ENCODE measurements at places on chromosomes 11 and 22.
A peak's percentile ranks its signal among the peaks of the same experiment; 100 is the strongest.

DNA sequence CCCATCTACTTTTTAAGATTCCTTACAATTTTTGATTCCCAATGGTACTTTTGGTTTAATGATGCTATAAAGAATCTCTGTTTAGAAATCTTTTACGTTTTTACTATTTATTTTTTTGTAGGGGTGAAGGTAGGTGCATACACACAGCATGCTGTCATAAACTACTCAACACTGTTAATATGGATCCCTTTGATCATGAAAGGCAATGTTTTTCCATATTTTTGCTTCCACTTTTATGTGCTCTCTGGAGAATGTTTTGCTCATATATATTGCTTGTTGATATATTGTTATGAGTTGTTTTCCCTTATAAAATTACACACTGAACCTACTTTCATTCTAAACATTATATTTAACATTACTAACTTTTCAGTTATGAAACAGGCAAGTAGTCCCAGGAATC lies 123.6 kb upstream of the TP53AIP1 start:
- no peak for DNase-seq

DNA sequence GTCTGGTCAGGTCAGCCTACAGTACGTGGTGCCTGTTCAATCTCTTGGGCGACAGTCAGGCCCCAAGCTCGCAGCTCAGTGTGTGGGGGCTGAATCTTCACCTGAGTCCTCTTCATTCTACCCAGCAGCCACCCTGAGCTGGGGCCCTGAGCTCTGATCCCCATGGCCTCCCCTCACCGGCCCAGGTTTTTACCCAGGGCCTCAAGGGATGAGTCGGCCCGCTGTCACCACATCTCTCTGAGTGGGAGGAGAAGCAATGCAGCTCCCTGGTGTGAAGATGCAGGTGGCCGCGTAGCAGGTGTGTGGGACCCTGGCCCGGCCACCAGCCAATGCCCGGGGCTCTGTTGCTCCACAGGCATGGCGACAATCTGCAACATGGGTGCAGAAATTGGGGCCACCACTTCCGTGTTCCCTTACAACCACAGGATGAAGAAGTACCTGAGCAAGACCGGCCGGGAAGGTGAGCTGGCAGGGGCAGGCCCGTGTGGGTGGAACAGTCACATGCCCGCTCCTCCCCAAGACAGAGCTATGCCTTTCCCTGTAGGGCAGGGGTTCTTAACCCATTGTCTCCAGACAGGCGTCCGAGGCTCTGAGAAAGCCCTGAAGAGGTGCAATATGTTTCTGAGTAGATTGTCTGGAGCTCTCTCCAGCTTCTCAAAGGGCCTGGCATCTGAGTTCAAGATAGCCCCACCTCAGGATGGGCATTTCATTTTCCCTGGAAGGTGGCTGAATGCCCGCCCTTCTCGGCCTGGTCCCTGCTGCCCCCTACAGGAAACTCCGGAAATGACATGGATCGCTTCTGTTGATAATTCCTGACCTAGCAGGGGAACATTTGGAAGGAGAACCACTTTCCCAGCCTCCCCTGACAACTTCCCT lies 26.9 kb downstream of the POLR3H start:
- peak; percentile 79 for DNase-seq

- DNase-seq: no peak
These were observed 14.4 kb downstream of the PRSS23 start for GRCh38 chr11:86814775-86815174.

DNA sequence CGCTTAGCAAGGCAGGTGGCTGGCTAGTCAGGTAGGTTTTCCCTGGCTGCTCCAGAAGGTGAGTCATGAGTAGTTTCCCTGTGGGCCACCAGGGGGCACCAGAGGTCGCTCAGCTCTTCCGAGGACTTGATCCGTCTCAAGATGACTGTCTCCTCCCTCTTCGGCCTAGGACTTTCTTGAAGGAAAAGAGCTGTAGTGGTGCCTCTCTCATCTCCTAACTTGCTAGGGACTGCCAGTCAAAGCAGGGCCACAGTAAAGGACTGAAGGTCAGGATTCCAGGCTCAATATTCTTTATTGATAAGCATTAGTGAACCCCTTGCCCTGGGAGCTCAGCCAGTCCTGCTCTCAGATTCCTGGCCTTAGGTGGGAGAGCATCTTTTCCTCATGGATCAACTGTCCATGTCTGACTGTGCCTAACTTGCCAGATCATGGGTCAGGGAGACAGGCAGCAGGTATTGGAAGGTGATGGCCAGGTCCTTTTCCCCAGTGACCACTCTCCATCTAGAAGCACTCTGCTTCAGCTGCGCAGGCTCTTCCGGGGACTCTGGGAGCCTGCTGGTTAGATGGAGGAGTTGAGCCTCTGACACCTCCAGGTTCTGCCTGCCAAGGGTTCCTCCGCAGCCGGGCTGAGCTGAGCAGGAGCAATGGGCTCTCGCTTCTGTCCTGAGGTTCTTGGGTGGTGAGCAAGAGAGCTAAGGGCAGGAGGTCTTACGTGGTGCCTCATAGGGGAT lies 1.9 kb downstream of the POLD4 start:
- peak; percentile 90 for DNase-seq

GRCh38 chr11:43930868-43931716 lies 11.3 kb upstream of the C11orf96 start:
- DNase-seq: no peak

GRCh38 chr11:119567688-119568582 lies 145.0 kb upstream of the THY1 start:
- no peak for DNase-seq

DNA sequence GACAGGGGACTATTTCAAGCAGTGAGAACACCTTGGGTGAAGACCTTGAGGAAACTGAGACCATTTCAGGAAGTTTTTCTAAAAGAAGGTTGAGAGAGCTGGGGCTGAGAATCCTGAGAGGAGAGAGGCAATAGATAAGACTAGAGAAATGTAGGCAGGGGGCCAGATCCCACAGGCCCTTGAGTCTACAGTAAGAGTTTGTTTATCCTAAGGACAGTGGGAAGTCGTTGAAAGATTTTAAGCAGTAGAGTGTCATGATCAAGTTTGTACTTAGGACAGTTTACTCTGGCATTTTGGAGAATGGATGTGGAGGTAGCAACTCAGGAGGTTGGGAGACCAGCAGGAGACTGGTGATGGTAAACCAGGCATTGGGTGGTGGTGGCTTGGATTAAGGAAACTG lies 17.1 kb downstream of the HSD17B12 start:
- no peak for DNase-seq

DNA sequence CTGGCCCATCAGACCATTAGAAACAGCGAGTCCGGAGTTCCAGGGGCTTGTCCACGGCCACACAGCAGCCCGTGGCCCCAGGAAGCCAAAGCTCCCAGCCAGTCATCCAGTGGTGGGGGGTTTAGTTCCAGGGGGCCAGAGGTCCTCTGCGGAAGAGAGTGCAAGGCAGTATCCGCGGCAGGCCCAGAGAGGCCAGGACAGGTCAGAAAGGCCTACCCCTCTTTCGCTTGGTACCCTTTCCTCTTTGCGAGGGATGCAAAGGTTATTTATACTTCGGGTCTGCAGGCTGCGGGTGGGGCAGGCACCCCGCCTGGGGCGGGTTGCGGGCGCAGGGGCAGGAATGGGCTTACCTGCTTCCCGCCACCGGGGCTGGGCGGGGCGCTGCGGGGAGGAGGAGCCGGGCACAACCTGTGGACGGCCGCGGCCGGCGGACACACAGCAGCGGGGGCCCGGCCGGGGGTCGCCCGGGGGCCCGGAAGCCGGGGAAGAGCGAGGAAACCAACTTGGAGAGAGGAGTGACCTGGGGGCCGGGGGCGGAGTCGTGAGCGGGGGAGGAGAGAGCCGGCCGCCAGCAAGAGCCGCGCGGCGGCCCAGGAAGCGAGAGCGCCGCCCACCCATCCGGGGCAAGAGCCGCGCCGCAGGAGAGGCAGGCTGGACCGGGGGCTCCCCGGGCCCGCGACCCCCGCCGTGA lies at the start of gene SH3BP1:
SH3BP1 (plus strand) TSS at position 600 of the 691 bp plus-strand sequence. CDS start 119 bp downstream, outside the sequence.
- no peak for DNase-seq

- no peak for DNase-seq
These were observed at the start of gene DRD2 for GRCh38 chr11:113475160-113475761. DRD2 (minus strand) TSS chr11:113475398; CDS start chr11:113424651, 50,747 bp downstream.

- no peak for DNase-seq
These were observed 199.9 kb downstream of the DSCAML1 start for GRCh38 chr11:117597071-117597470.

- DNase-seq: no peak
These were observed 143.1 kb upstream of the DDI1 start for GRCh38 chr11:103893371-103893770.

DNA sequence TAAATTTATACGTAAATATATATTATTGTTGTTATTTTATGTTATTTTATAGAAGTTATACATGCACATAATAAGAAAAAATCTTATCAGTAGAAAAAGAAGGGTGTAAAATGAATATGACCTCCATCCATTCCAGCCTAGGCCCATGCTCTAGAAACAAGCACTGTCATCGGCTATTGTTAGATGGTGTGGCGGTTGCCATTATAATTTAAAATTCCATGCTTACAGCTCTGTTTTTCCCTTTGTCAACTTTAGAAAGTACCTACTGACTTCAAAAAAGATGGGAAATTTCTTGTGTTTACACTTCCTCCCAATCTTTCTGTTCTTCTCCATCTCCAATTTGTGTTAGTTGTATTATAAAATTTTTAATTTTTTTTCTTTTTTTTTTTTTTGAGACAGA lies 61.9 kb upstream of the RDX start:
- no peak for DNase-seq

DNA sequence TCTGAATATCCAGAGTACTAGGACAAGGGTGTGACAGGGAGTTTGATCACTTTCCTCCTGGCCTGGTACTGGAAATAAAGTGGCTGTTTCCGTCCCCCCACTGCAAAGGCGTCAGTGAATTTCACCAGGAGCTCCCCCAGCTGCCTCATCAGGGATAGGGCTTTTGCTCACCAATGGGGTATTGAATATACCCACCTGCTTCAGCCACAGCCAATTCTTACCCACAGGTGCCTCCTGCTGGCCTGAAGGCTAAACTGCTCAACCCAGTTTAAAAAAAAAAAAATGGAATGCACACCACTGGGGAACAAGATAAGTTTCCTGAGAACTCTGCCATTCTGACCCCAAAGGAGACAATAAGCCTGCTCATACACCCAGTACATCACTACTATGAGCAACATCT lies 65.3 kb upstream of the MS4A8 start:
- DNase-seq: no peak

DNA sequence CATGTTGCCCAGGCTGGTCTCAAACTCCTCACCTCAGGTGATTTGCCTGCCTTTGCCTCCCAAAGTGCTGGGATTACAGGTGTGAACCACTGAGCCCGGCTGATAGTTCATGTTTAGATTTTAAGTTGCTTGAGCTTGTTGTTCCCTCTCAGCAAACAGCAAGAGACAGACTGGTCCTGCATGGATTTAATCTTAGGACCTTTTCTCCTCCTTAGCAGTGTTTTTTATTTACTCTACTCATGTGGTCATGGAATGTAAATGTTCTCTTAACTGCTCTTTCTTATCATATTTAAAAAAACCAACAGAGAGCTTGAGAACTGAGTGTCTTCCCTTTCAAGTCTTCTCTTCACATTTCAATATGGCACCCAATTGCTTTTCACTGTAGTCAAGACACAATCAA lies 22.7 kb upstream of the PRDM10 start:
- no peak for DNase-seq

- no peak for DNase-seq
These were observed 889.1 kb downstream of the OPCML start for GRCh38 chr11:132643239-132643638.

DNA sequence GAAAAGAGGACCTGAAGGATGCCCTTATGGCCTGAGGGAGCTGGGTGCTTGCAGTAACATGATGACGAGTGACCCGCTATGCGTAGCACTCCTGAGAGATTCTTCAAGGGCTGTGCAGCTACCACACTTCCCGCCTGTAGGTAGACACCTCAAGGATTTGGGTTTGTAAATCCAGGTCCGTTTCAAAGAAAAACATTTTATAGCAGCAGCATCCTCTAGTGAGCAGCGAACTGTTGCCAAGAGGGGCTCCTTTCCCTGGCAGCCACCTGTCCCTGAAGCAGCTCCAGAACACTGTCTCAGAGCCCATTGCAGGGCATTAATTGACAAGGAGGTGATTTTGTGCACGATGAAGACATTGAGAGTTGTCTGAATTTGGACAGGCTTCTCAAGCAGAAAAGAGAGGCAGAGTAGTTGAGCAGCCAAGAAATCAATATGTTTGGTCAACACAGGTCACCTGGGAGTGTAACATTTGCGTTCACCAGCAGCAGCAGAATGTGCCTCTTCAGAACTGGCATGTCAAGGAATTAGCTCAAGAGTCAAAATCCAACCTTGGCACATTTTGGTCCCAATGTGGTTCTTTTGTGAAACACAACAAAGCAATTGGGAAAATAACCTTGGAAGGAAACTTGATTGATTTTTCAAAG lies 209.8 kb upstream of the MTNR1B start:
- DNase-seq: no peak

GRCh38 chr11:95565724-95566141 lies 223.8 kb downstream of the FAM76B start:
- DNase-seq: no peak

DNA sequence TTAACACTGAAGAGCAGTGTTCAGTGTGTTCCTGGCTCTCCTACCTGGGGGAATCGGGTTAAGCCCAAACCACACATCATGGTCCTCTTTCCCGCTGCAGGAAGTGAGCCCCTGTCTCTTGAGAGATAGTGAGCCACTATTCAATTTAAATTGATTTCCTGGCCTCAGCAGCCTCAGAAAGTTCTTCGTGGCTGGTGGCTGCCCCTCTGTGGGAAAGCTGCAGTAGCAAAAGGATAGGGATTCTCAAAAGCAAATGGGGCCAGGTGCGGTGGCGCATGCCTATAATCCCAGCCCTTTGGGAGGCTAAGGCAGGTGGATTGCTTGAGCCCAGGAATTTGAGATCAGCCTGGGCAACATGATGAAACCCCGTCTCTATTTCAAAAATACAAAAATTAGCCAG lies 49.1 kb upstream of the CD5 start:
- no peak for DNase-seq

GRCh38 chr11:106925245-106925644 lies 93.0 kb downstream of the GUCY1A2 start:
- no peak for DNase-seq

Data from hematopoietic multipotent progenitor cell treated with erythropoietin and hydrocortisone succinate and interleukin-3 and kit ligand, for 17 days (in vitro differentiated cells).